Activated CD4-positive, CD25-positive, alpha-beta regulatory T cell treated with anti-CD3 and anti-CD28 coated beads, Interleukin-2, amount 50 U/mL, for 72 hours (primary cell): ENCODE measurements at places on chromosomes 2 and 18.

DNA sequence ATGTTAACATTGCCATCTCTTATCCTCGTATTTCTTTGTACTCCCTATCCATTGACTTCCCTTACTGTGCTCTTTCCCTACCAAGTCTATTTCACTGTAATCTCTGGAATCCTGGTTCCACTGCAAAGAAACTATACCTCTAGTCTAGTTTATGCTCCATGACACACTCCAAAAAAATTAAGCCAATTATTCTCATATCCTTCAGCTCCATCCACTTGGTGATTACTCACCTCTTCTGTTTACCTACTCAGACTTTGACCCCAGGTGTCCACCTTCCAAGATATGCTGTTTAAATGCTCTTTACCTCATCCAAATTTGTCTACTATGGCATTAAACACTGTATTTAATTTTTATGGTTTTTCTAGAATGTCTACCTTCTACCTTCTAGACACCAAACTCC, 137.9 kb downstream of the ATAD2B start:
- DNase-seq, result no peak

DNA sequence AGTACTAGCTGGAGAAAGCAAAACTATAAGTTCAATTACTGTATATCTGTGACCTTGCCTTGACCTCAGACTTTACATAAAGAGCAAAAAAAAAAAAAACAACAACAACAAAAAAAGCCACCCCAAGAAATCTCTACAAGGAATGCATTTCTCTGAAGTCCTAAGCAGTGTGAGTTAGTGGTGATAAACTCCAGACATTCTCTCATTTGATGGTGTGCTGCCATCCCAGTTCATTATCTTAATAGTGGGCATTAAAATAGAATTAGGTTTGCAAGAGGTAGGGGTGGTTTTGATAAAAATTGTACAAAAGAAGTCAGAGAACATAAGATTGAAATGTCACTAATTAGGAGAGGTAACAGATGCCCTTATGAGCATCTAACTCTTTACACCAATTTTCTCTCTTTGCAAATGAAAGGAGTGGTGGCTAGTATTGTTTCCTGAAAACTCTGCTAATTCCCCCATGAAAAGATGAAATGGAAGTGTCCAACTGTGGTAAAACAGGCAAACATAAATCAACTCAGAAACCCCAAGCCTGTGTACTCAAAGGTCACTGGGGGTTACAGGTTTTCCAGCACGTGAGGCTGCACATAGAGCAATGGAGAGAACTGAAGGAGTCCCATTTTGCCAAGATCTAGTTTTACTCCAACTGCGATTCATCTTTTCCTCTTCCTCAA, 131.9 kb downstream of the MEIS1 start:
- no peak for DNase-seq

- no peak for DNase-seq
Measured at GRCh38 chr2:54609647-54610046, 113.8 kb upstream of the EML6 start.

DNA sequence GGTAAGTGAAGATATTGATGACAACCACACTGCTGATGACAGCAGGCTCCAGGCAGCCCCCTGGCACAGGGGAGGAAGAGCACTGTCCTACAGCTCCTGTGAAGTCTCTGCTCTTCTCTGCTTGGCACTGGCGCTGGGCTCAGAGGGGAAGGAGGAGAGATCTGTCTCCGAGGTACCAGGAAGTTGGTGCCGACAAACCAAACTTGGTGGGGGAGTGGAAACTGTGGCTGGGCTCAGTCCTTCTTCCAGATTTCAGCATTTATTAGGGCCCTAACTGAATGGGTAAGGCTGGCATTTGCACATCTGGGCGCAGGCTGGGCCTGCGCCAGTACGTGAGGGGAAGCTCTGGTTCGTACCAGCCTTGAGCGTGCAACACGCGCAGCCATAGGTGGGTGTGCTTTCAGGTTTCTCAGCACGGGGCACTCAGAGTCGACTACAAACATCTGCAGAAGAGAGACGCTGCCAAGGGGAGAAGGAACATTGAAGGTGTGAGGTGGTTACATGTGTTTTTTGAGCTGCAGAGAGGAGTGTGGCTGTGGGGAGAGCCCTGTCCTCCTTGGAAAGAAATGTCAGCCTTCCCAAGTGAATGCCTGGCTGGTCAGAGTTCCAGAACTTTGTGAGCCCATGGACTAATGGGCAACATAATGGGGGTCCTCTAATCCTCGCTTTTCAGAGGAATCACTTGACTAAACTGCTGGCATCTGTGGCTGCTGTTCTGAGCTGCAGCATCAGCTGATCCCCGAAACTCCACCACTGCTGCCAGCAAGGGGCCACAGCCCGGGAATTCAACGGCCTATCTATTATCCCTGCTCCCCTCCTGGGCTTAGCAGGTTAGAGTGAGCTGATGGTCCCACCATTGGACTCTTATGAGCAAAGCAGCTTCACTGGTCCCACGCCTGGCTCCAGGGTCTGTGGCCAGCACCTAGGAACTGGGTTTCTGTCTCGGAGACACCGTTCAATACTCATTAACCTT, 55.2 kb upstream of the SEMA4C start:
- no peak for DNase-seq

DNA sequence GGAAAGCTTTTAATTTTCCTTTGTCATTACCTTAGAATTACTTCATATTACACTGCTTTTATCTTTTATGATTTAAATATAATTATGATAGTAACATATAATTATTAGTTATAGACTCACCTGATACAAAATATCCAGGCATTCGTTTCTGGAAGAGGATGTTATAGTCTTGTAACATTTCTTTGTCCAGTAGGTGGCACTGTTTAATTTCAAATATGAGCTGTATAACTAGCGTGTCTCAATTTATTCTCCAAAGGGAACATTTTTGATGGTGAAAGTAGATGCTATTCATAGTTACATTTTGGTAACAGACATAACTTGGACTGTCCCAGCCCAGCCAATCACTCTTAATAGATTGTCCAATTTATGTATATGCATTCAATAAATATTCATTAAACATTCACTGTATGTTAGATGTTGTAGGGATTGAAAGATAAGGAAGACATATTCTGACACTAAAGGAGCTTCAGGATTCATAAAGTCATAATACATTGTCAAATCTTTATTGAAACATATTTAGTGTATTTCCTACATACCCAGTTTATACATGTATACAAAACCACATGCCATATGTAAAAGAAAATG, 19.2 kb downstream of the DAW1 start:
- no peak for DNase-seq

- no peak for DNase-seq
Measured at GRCh38 chr18:75871596-75871995, 444.1 kb upstream of the SMIM21 start.
